ENCODE measurements at places on chromosomes 5 and 9.

DNA sequence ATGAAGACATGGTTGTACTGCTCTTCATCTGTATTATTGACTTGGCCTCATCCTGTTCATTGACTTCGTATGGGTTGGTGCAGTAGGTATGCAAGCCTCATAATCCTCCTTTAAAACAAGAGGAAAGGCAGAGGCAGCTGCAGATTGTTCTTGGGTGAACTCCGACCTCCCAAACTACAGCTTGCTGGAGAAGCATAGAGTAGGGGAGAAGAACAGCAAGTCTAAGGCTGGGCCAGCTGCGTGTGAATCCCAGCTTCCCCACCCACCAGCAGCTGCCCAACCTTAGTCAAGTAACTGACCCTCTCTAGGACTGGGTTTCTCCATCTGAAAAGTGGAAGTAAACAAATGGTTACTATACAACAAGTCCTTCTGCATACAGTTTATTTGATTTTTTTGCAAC lies 114.5 kb upstream of the WWC1 start:
- DNase-seq = no peak

DNA sequence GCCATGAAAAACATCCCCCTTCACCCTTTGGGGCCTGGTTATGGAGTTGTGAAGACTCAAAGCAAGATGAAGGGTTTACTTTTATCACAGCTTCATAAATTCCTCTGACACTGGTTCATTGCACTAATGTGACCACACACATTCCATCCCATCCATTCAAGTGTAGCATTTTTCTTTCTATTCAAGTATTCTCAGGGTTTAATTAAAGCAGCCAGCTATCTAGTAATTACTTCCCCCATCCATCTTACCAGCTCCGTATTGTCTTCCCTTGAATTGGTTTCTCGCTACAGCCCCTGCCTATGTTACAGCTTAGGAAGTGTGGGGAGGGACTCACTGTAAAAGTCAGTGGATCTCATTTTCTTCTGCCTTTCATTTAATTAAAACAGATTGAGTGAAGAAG lies 387.0 kb upstream of the RFX3 start:
- DNase-seq = no peak

- no peak for DNase-seq
These were observed 22.8 kb upstream of the MARCHF6 start for GRCh38 chr5:10330511-10331230.

GRCh38 chr9:15086778-15087324 lies 176.6 kb upstream of the FREM1 start:
- DNase-seq = no peak

GRCh38 chr5:152274224-152274623 lies 130.9 kb downstream of the NMUR2 start:
- no peak for DNase-seq

- no peak for DNase-seq
These were observed 182.9 kb upstream of the MAP1B start for GRCh38 chr5:71924325-71924724.

GRCh38 chr9:96158147-96158546 lies 143.8 kb downstream of the HSD17B3 start:
- no peak for DNase-seq

DNA sequence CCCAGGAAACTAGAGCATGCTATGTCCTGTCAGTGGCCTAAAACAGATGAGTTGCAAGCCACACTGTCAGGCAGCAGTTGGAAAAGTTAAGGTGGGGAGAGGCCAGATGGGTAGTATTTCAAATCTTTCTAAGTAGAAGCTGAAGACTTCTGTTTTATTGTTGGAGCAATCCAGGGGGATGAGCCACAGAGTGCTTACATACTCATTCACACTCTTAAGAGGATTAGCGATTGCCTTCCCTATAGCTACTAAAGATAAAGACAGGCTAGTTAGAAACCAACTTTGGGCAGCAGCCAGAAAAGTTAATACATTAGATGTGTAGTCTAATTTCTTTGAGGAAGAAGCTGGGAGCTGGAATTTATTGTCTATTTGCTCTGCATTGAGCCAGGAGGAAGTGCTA lies 61.7 kb upstream of the ELAVL2 start:
- no peak for DNase-seq

DNA sequence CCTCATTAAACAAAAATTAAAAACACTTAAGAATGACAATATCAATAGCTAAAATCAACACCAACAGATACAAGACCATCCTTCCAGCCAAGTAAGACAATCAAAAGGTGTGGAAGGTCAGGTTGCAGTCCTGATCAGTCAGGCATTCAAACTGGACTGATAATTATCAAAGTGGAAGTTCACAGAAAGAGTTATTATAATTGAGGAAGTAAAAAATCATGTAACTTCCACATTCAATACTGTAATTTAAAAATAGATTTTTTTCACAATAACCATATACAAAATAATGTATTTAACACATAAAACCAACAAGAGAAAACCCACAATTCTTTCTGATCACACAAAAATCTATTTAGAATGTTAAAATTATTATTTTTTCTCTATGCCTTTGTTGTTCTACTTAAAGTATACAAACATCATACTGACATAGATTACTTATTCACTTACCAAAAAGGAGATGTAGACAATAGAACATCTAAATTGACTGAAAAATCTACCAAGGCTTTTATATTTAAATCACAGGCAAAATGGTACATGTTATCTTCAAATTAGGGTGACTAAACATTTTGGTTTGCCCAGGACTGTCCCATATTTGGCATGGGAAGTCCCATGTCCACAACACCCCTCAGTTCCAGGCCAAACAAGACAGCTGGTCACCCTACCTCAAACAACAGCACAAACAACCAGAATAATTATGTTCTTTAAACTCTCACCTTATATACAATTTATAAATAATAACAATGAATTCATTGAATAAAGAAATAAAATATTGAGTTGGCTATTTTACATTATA lies 142.5 kb upstream of the SLC24A2 start:
- DNase-seq = no peak

DNA sequence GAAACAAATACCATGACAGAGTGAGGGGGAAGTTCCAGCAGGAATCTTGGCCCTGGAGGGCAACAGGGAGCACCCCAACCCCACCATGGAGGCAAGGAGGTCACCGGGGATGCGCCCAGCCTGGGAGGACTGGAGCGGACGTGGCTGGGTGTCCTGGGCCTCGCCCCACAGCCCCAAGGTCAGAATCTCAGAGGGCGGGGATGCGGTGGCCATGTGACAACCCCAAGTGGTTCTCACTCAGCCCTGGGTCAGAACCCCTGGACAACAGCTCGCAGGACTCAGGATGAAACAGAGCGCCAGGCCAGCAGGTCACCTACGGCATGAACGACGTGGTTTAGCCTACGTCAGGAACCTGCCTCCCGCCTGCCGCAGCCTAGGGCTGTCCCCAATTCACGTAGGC lies 64.0 kb upstream of the ZNF354A start:
- DNase-seq = no peak

DNA sequence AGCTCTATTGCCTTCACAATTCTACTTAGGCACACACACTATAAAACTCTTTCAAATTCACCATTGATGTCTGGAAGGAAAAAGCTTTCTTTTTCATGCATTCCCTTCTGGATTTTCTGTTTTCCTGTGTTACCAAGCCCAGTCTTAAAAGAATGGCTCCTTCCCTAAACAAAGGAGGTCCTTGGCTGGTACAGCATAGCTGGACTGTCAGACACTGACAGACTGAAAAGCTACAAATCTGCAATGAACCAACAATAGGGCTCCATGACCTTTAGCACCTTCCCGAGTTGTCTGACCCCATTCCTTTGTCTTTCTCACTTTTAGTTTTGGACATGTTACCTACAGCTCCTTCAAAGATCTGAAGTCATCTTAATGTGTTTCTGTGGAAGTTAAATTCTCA lies 382.5 kb downstream of the TMEM161B start:
- DNase-seq = no peak

GRCh38 chr5:41433552-41434181 lies 76.7 kb downstream of the PLCXD3 start:
- no peak for DNase-seq

- peak; percentile 55 for DNase-seq
These were observed 739 bp downstream of the C9orf72 start for GRCh38 chr9:27572566-27572917.

- DNase-seq = no peak
These were observed 29.3 kb downstream of the COL23A1 start for GRCh38 chr5:178560911-178561310.

- no peak for DNase-seq
These were observed 172.2 kb downstream of the PSAT1 start for GRCh38 chr9:78468974-78469576.

DNA sequence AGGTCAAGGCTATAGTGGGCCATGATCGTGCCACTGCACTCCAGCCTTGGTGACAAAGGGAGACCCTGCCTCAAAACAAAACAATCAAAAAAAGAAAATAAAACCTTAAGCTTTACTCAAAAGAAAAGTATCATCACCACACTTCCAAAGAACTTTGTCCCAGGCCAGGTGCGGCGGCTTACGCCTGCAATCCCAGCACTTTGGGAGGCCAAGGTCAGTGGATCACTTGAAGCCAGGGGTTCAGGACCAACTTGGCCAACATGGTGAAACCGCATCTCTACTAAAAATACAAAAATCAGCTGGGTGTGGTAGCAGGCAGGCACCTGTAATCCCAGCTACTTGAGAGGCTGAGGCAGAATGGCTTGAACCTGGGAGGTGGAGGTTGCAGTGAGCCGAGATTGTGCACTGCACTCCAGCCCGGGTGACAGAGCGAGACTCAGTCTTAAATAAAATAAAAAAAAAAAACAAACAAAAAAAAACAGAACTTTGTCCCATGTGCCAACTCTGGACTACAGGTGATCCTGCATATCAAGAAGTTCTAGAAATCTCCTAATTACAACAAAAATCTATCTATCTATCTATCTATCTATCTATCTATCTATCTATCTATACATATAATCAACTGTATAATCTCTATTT lies 19.7 kb downstream of the CLINT1 start:
- no peak for DNase-seq
